Left ventricle myocardium inferior (tissue), 1 donor: ENCODE measurements at places on chromosomes 3 and 15.

GRCh38 chr3:26273196-26273595 is 349.4 kb upstream of the LRRC3B start:
- no peak for DNase-seq

GRCh38 chr3:144185276-144185675 is 213.7 kb downstream of the DIPK2A start:
- DNase-seq, result no peak

DNA sequence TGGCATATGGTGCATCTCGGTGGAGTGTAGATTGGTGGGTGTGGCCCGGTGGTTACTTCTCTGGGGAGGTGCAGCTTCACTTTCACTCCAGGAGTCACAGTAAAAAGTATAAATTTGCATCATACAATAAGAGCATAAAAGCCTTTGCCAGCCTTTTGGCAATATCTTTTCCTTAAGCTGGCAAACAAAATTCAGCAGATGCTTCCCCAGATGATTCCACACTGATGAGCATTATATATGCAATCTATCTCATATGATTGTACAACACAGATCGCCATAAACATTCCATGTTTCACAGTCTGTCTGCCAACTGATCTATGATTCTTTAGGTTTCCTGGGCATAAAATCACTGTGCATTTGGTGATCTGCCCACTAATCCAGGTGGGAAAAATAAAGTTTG is 120.2 kb upstream of the ALCAM start:
- no peak for DNase-seq

GRCh38 chr3:106729481-106729880 is 647.8 kb upstream of the CCDC54 start:
- DNase-seq, result no peak

DNA sequence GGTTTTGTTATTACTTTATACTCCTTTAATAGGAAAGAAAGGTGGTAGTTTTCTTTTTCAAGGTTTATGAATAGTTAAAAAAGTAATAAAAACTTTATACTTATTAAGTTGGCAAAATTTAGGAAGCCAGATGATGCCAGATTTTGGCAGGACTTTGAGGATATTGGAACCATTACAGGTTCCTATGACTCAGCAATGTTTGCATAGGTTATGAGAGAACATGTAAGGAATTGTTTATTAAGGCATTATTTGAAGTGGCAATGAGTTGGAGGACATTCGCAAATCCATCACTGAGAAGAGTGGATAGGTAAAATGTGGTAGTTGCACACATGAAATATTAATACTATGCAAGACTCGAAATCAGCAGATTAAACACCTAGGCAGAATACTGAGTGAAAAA is 29.9 kb downstream of the CDAN1 start:
- no peak for DNase-seq

DNA sequence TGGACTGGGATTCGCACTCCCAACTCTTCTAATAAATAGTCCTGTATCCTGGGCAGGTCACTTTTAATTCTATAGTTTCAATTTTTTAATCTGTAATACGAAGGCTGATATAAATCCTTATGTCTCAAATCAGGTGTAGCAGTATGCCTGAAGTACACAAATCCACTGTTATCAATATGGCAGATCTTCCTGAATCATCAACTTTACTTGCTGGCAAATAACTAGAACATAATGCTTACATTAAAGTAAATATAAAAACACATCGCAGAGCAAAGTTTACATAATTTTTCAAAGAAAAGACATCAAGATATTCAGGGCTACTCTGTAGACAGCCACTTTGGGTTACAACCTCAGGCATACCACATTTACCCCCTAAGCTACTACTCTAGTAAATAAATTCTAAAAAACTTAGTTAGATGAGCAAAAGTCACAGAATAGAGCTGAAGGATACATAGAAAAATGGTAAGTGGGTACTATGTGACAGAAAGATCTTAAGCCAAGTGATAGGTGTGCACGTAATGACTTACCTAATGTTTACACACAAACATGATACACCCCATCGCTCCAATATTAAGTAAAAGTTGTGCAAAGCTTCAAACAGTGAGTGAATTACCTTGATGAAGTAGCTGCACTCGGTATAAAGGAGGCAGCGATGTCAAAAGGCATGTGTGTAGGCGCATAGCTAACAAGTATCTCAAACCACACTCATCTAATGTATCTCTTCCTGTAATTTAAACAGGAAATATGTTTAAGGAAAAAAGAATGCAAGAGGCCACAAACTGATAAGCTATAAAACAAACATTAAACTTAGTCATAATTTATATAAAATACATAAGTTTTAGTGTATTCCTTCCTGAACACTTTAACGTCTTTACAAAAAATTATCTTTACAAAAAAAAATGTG is 127.9 kb downstream of the DMXL2 start:
- DNase-seq, result no peak

GRCh38 chr3:32456429-32457130 is 46.1 kb downstream of the CMTM6 start:
- no peak for DNase-seq

- no peak for DNase-seq
These were observed 118.1 kb downstream of the CACNA1D start for GRCh38 chr3:53612508-53612907.

DNA sequence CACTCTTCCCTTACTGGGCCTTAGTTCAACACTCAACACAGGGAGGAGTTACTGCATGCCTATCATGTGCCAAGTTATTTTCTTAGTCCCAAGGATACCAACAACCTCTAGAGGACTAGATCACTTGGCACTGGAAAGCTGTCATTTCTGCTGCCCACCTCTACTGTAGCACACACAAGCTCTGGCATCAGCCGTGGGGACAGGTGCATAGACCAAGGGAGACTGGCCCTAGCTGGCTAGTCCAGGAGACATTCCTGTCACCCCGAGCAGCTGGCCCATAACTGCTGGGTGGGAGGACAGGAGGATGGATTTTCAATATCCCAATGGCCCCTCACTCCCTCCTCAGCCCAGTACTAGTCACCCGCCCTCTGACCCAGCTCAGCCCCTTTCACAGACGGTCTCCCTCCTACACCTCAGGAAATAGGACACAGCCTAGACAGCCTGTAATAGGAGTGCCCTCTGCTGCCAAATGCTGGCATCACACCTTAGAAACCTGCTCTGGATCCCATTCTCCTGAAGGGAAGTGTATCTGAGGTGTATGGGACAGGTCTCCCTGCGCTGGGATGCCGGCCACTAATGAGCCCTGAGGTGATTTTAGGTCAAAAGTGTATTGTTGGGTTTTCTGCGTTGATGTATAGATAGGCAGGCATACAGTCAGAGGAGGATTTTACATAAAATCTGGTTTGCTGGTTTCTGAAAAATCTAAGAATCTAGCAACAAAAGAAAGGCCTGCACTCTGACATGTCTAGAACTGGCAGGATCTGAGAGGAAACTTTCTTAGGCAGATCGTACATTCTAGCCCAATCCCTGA is 3.4 kb upstream of the DZIP1L start:
- DNase-seq, result peak; percentile 66

DNA sequence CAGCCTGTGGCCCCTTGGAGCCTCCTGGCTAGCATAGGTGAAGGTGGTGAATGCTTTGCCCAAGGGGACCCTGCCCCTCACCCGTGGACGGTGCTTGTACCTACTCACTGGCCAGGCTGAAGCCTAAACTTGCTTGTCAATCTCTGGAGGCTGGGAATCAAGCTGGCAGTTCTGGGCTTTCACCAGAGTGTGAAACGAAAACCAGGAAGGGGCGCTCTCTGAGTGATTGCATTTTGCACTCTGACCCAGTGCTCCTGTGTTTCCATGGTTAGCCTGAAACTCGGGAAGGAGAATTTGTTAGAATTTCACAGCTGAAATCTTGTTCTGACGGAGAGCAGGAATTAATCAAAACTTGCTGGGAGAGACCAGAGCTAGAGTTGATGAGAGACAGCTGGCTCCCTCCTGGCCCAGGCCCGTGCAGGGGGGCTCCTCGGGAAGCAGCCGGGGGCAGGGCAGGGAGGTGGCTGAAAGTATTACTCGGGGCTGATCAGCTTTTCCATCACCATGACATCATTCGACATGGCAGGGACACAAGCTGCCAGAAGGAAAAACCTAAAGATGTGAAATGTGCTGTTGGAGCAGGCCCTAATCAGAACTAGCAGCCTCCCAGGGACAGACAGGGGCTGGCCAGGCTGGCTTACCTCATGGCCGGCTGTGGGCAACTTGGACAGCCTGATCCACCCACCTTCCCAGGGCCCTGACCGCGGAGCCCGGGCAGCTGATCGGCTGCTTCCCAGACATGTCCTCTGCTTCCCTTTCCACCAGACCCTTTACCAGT is 323.6 kb upstream of the CTDSPL start:
- DNase-seq, result peak; percentile 44

DNA sequence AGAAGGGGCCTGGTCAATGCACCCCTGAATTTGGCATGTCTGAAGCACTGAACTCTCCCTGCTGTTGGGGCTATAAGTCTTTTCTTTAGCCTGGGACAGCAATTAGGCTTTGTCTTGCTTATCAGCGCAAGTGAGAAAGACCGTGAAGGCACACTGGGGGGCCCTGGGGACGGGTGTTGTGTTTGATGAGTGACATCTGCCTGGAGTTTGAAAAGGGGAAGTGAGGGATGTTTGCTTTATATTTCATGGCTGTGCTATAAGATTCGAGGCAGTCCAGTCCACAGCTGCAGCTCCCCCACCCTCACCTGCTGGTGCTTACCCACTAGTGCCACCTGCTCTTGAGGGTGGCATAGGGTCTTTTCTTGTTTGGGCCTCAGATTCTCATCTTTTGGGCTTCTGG is 44.8 kb downstream of the CEMIP start:
- no peak for DNase-seq

- no peak for DNase-seq
These were observed 2.3 kb upstream of the SOX14 start for GRCh38 chr3:137761563-137762503.

- DNase-seq, result no peak
These were observed 29.8 kb downstream of the VIPR1 start for GRCh38 chr3:42532229-42532628.

- no peak for DNase-seq
These were observed 904.2 kb downstream of the EPHA3 start for GRCh38 chr3:90011596-90011995.

- DNase-seq, result no peak
These were observed 147.2 kb downstream of the STAG1 start for GRCh38 chr3:136604961-136605360.

DNA sequence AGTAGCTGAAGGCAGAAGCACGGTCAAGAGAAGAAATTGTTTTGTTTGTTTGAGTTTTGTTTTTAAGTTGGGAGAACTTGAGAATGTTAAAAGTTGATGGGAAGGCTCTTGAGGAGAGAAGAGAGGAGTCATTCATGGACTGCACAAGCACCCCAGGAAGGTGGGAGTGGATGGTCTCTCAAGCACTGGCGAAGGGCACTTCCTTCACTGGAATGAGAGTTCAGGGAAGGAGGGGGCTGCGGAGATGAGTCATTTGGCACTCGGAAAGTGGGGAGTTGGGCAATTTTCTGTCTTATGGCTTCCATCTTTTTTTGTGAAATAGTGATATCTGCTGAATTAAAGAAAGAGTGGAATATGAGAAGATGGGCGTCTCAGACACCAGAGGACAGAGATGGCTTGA is 66.0 kb downstream of the ATP13A4 start:
- DNase-seq, result no peak

- DNase-seq, result peak; percentile 19
These were observed 258.9 kb downstream of the FHIT start for GRCh38 chr3:60992395-60992794.

GRCh38 chr3:29605845-29606244 is 325.0 kb downstream of the RBMS3 start:
- no peak for DNase-seq

DNA sequence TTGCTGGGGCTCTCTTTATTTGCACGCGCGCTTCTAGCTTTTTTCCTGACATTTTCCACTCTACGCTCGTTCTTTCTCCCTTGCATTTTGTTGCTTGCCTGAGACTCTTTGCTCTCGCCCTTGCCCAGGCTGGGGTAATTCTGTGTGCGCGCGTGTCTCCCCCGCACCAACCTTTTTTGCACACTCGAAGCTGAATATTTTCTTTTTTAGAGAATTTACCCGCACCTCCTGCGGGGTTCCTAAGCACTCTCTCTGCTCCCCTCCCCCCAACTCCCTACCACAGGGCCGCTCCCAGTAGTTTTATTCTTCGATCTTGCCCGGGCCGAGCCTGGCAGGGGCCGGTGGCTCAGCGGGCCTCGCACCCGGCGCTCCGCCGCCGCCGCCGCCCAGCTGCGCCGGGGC is 732 bp downstream of the FAM43A start:
- no peak for DNase-seq

DNA sequence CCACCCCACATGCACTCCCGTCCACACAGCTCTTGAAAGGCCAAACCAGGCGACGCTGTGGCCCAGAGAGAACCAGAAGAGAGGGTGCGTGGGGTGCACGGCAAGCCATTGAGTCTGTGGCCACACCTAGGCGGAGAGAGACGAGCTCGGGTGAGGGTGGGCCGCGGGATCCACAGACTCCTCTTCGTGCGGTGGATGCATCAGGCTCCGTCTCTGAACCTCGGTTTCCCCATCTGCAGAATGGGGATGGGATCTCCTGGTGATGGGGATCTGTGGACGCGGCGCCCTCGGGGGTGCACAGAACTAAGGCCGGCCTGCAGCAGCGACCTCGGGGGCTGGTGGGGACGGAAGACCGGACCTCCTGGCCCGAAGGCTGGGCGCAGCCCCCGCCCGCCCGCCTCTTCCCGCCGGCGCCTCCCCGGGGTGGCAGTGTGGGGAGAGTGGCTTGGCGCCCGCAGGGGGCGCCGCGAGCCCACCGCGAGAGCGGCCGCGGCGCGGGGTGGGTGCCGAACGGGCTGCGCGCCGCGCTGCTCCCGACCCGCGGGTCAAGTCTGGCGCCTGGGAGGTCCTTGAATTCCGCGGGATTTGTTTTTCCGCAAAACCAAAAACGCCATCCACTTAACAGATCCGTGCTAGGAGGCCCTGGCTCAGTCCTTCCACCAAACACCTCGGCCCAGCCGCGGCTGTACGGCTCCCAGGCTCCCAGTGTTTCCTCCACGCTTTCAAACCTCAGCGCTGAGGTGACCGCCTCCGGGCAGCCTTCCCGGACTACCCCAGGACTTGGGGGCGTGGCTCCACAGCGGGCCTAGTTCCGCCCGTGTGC is 13.2 kb upstream of the ADPGK start:
- DNase-seq, result peak; percentile 44

DNA sequence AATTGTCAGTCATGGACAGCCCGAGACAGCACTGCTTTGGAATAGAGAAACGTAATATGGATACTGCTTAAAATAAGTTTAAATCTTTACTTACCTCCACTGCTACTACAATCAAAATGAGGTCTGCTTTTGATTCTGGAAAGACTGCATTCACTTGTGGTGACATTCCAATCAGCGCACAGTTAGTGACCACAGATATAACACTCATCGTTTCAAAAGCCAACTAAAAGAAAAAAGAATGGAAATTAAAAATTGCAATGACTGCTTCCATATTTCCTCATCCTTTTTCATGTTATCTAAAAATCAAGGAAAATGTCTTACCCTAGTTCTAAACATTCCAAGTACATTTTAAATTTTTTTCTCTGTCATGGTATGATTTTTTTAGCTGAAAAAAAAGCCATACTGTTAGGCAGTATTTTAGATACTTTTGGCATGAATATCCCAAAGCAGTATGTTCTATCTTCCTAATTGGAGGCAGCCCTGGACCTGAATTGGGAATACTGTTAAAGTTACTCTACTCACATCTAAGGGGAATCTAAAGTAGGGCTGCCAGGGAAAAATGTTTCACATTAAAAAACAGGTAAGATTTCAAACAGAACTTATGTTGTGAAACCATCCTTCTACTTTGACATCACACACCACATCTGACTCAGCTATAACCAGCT is 72.1 kb downstream of the ANO10 start:
- no peak for DNase-seq
